ENCODE measurements at places on chromosomes 3 and 15.

GRCh38 chr3:69290006-69290405, 95.9 kb downstream of the FRMD4B start:
- DNase-seq: no peak

- DNase-seq: no peak
Observed at GRCh38 chr15:74906067-74906449, 593 bp downstream of the FAM219B start.

GRCh38 chr15:61410662-61411061, 181.6 kb upstream of the RORA start:
- DNase-seq: no peak

- no peak for DNase-seq
Observed at GRCh38 chr3:12869035-12869621, 27.8 kb upstream of the RPL32 start.

GRCh38 chr3:141201122-141201521, 30.5 kb upstream of the PXYLP1 start:
- DNase-seq: no peak

GRCh38 chr15:93372208-93372864, 283.3 kb upstream of the RGMA start:
- DNase-seq: no peak

GRCh38 chr3:59016930-59017616, 32.8 kb downstream of the CFAP20DC start:
- DNase-seq: no peak

DNA sequence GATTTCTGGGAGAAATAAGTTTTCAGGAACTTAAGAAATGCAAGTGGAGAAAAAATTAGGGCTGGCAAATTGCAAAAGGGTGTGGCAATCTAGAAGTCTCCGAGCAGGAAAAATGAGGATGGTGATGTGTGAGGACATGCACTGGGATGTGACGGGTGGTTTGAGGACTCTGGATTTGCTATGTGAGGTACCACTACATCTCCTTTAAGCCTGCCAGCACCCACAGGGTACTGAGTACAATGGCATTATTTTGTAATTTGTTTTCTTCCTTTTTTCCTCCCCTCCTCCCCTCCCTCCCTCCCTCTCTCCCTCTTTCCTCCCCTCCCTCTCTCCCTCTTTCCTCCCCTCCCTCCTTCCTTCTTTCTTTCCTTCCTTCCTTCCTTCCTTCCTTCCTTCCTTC, 237.5 kb downstream of the GAP43 start:
- DNase-seq: no peak

DNA sequence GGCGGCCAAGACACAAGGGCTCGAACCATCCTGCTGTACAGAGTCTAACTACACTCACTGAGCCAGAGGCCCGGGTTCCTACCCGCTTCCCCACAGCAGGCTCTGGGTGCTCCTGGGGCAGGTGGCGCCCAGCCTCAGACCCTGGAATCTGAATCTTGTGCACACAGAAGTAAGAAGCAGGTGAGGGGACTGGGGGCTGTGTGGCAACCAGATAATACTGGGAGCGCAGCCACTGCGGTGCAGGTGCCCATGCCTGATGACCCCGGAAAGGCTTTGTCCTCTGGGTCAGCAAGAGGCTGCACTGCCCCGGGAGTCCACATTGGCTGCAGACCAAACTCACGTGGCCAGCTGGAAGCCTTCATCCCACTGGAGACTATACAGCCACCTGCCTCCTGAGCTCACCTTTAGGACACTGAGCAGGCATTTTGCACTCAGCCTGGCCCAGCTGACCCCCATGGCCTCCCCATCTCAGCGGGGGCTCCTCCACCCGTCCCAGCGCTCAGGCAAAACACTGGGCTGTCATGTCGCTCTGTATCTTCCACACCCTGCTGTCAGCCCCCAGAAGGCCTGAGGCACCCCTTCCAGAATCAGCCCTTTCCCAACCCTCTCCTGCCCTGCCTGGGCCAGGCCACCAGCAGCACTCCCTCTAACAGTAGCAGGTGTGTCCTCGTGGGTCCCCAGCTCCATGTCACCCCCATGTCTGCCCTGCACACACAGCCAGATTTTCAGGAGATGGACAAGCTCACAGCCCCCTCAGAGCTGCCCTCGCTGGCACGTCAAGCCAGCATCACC, 101.0 kb upstream of the IQSEC1 start:
- no peak for DNase-seq

GRCh38 chr3:58874795-58875194, 175.0 kb downstream of the CFAP20DC start:
- no peak for DNase-seq

DNA sequence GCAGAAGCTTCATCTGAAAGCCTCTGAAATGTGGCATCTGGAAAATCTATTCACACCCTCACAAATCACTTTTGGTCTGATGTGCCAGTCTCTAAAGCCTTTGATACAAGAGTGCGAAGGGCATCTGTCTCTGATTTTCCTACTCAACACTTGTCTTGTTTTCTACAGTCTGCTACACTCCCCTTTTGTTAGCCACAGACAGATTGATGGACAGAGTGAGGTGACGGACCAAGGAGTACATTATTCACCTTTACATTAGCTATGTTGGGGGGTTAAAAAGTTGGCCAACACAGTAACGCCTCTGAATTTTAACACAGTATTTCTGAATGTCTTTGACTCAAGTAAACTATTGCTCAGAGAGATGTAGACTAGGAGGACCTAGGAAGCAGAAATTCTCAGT, 63.1 kb downstream of the TNIK start:
- no peak for DNase-seq

GRCh38 chr3:79081335-79081734, 686.5 kb downstream of the ROBO1 start:
- no peak for DNase-seq

- DNase-seq: no peak
Observed at GRCh38 chr3:48280881-48281280, 40.0 kb downstream of the ZNF589 start.

GRCh38 chr15:53473435-53473834, 286.0 kb downstream of the WDR72 start:
- no peak for DNase-seq

- no peak for DNase-seq
Observed at GRCh38 chr3:13673207-13673606, 124.3 kb downstream of the FBLN2 start.

DNA sequence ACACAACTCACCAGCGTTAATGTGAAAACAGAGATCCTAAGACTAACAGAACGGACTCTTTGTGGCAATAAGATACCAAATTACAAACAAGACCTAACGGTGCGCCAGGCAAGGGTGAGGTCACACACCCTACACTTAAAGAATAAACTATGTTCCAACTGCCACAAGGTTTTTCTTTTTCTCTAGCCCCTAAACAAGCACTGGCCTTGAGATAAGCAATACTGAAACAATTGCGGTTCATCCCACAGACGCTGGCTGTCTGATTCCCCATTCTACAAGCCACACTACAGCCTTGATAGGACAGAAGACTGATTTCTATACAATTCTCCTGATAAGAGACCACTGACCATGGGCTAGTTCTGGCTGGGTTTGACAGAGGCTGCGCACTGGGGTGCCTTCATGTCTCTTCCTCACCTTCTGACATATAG, 20.5 kb upstream of the LIMD1 start:
- no peak for DNase-seq

DNA sequence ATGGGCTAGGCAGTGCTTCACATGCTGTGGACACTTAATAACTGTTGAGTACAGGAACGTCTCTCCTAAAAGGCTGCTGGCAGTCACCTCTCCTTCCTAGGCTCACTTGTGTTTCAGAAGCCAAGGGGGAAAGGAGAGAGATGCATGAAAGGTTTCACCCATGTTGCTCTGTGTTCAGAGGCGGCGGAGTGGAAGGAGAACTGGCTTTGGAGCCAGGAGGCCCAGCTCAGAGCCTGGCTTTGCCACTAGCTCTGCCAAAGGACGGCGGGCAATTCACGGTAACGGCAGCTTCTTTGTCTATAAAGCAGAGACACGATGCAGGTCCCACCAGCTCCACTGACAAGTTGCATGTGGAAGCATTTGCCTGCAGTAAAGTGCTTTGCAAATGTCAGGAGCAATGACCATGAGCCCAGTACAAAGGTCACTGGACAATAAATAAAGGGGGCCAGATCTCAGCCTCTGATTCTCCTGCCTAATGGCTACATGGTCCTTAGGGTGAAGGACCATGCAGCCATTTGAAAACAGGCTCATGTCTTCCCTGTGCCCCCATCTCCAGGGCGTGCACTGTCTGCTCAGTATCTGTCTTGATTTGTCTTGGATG, 171.7 kb upstream of the TLE3 start:
- no peak for DNase-seq

- DNase-seq: no peak
Observed at GRCh38 chr15:98727115-98728040, 79.0 kb downstream of the IGF1R start.

GRCh38 chr3:170499562-170500156, 81.0 kb downstream of the CLDN11 start:
- DNase-seq: no peak

DNA sequence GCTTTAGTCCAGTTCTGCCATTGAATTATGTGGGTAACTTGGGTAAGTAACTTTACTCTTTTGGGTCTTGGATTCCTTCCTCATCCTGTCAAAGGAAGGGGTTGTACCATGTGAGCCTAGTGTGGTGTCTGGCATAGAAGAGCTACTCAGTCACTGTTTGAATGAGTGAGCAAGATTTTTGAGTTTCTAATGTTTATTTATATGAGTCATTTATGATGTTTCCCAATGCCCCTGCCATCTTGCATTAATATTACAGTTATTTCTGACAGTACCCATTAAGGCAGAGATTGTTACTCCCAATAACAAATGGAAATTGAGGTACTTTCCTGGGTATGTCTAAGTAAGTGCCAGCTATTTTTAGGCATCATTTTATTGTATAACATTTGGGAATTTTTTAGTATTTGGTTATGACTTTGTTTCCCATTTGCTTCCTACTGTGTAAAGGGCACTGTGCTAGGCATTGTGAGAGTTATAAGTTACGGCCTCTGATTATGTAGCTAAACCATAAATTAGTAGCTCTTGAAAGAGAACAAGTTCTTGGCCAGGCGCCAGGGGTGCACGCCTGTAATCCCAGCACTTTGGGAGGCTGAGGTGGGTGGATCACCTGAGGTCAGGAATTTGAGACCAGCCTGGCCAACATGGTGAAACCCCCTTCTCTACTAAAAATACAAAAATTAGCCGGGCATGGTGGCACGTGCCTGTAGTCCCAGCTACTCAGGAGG, 23.5 kb downstream of the NR1D2 start:
- no peak for DNase-seq

- DNase-seq: no peak
Observed at GRCh38 chr15:99732124-99732750, 1.0 kb downstream of the LYSMD4 start.

DNA sequence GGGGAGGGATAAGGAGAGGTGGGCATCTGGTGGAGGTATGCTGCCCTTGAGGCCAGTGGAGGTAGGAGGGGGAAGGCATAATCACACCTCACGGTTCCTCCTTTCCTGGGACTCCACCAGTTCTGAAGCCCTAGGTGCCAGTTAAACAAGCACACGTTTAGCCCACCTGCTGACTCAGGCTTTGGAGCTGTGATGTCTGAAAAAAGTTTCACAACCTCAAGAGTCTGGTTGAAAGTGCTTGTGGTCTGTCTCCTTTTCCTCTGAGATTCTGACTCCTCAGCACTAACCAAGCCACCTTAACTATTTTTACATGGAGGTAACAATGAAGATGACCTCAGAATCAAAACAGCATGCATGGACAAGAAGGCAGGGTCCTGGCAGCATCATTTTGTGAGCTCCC, 23.0 kb downstream of the HPS3 start:
- DNase-seq: no peak

- DNase-seq: no peak
Observed at GRCh38 chr15:86162641-86163040, 83.0 kb downstream of the AGBL1 start.

GRCh38 chr3:5187920-5188418, 462 bp downstream of the EDEM1 start:
- DNase-seq: peak; percentile 19

DNA sequence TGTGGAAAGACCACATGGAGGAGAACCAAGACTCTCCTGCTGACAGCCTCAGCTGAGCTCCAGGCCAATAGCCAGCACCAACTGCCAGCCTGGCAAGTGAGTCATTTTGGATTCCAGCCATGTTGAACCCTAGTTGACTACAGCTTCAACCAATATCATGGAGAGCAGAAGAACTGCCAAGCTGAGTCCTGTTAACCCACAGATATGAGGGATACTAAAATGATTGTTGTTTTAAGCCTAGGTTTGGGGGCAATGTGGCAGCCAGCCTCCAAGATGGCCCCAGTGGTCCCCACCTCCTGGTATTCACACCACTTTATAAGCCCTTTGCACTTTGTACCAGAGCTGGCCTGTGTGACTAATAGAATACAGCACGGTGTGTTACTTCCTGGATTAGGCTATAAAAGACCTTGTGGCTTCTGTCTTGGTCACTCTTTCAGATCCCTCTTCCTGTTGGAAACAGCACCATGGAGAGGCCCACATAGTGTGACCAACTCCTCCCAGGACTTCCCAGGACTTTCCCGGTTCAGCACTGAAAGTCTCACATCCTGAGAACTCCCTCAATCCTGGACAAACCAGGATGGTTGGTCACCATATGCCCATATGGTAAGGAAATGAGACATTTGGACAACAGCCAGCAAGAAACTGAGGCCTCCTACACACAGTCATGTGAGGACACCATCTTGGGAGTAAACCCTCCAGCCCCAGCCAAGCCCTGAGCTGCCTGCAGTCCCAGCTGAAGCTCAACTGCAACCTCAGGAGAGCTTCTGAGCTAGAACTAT, 32.4 kb upstream of the CDV3 start:
- no peak for DNase-seq

- no peak for DNase-seq
Observed at GRCh38 chr15:31727612-31728011, 302.7 kb upstream of the CHRNA7 start.

GRCh38 chr3:126654571-126655383, at the start of gene TXNRD3:
TSS of gene TXNRD3 (minus strand) at chr3:126655124.
- peak; percentile 61 for DNase-seq

GRCh38 chr15:56992725-56993124, 74.3 kb downstream of the TCF12 start:
- DNase-seq: no peak

- no peak for DNase-seq
Observed at GRCh38 chr15:45647828-45648227, 13.0 kb downstream of the SQOR start.

DNA sequence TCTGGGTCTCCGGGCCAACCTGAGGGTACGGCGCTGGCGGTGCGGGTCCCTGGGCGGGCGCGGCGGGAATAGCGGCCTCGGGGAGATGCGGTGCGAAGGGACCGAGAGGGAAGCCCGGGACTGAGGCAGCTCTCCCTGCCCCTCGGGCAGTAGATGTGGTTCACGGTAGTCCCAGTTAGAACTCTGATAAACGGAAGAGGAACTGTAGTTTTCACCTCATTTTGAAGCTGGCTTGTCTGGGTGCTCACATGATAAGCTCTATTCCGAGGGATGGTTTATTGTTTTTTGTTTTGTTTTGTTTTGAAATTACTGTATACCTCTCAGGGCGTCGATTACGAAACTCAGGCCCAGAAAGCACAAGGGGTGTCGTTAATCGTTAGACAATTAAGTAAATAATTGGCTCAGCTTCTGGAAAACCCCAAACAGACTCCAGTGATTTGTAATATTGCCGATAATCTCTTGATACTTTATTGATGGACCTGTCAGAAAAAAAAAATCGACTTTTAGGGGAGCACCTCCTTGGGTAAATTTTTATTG, 413 bp downstream of the NUSAP1 start:
- DNase-seq: no peak

Measured in stimulated activated CD8-positive, alpha-beta memory T cell treated with anti-CD3 and anti-CD28 coated beads, Interleukin-2, amount 100 ng/mL, for 1 hour (primary cell).